ENCODE measurements at places on chromosomes 5 and 9.

- no peak for DNase-seq
These were observed 5.9 kb downstream of the DMRTA1 start for GRCh38 chr9:22452415-22453010.

- no peak for DNase-seq
These were observed 481.9 kb downstream of the ARHGEF28 start for GRCh38 chr5:74107899-74108298.

GRCh38 chr9:125911861-125912644 is 164.9 kb downstream of the PBX3 start:
- no peak for DNase-seq

GRCh38 chr5:177545487-177546257 is 8.7 kb downstream of the FAM193B start:
- DNase-seq: no peak

- DNase-seq: no peak
These were observed 77.3 kb upstream of the SLC1A3 start for GRCh38 chr5:36529142-36529541.

- DNase-seq: no peak
These were observed 55.7 kb downstream of the LIFR start for GRCh38 chr5:38500573-38501260.

- no peak for DNase-seq
These were observed 97.8 kb upstream of the IQGAP2 start for GRCh38 chr5:76305269-76305668.

- no peak for DNase-seq
These were observed 25.6 kb upstream of the HMGCS1 start for GRCh38 chr5:43338862-43339261.

- DNase-seq: no peak
These were observed 563.2 kb upstream of the ADAMTS16 start for GRCh38 chr5:4576908-4577307.

All from CMK (cell line).